ENCODE measurements at places on chromosomes 7 and 10.
A peak's percentile ranks its signal among the peaks of the same experiment; 100 is the strongest.

- no peak for DNase-seq
Observed at GRCh38 chr7:136807598-136807997, 60.9 kb upstream of the CHRM2 start.

GRCh38 chr10:23114228-23114850 is 19.0 kb downstream of the MSRB2 start:
- DNase-seq = no peak

DNA sequence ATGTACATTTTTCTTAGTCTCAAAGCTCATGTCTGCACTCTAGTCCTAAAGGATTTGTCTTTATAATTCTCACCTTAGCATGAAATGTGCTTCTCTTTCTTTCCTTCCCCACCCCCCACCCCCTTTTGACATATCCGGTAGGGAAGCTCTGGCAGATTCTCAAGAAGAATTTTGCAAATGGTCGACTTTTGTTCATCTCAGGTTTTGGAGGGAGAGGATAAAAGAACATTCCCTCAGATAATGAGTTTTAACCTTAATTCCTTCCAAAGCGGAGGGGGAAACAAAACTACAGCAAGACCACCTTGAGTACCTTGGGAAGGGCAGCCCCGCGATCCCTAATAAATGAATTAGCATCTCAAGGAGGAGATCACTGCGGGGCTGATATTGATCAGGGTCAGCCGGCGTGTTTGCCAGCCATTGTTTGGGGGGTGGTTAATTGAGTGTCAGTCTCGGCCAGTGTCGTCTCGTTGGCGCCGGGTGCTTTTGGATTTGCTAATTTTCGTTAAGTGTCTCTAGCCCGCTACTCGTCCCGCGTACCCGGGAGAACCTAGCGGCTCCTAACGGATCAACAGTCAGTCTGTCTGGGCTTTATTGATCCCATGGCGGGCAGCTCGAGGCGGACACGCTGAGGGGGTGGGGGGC is 874 bp upstream of the BAMBI start:
- no peak for DNase-seq

DNA sequence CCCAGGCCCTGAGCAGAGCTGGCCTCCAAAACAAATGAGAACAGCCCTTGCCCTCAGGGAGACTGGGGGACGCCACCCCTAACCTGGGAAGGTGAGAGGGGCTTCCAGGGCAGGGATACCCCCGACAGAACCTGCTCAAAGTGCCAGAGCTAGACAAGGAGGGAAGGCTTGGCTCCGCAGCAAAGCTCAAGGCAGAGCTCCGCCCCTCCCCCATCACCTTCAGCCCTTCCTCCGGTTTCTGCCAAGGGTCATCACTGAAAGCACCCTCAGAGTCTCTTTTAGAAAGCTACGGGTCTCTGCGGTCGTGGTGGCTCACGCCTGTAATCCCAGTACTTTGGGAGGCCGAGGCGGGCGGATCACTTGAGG is 73.4 kb upstream of the CUX1 start:
- DNase-seq = no peak

DNA sequence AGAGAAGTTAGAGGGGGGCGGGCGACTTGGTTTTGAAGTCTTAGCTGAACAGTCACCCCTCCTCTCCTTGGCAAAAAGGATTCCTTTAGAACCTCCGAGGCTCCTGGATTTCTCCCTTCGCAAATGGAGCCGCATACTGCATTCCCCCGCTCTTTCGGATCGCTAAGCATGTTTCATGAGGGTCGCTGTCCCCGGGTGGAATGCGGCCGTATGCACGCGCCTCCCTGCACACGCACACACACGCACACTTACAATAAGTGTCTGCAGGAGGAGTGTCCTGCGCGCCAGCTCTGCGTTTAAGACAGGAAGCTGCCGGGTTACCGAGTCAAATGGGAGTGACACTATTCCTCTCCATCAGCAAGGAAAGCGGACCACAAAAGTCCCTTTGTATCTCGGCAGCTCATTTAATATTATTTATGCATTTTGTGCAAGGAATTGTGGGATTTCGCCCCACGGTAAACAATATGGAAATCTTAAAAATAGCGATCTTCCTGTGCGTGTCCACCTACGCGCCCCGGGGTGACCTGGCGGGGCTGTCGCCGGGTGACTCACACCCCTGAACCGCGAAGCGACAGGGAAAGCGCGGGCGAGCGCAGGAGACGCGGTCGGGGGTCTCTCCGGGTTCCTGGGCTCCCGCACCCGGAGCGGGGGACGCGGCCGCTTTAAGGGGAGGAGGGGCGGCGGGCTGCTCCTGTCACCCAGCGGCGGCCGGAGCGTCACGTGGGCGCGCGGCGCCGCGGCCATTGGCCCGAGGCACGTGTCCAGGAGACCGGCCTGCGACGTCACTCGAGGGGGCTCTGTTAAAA is 988 bp upstream of the EN2 start:
- DNase-seq = peak; percentile 50

DNA sequence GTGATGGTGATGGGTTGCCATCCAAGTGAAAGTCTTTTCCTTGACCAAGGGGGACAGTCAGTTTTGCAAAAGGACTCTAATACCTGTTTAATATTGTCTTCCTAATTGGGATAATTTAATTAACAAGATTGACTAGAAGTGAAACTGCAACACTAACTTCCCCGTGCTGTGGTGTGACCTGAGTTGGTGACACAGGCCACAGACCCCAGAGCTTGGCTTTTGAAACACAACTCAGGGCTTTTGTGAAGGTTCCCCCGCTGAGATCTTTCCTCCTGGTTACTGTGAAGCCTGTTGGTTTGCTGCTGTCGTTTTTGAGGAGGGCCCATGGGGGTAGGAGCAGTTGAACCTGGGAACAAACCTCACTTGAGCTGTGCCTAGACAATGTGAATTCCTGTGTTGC is 6.9 kb downstream of the PPIF start:
- no peak for DNase-seq

GRCh38 chr10:102752266-102752930 is 8.7 kb downstream of the WBP1L start:
- DNase-seq = no peak

GRCh38 chr7:46169384-46169755 is 248.3 kb upstream of the IGFBP3 start:
- no peak for DNase-seq

DNA sequence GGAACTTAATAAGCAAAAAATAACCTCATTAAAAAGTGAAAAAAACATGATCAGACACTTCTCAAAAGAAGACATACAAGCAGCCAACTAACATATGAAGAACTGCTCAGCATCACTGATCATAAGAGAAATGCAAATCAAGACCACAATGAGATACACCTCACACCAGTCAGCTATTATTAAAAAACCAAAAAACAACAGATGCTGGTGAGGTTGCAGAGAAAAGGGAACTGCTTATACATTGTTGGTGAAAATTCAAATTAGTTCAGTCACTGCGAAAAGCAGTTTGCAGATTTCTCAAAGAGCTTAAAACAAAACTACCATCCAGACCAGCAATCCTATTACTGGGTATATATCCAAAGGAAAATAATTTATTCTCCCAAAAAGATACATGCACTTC is 513.3 kb downstream of the MDFIC start:
- no peak for DNase-seq

GRCh38 chr10:29204070-29204800 is 84.6 kb upstream of the LYZL1 start:
- no peak for DNase-seq

DNA sequence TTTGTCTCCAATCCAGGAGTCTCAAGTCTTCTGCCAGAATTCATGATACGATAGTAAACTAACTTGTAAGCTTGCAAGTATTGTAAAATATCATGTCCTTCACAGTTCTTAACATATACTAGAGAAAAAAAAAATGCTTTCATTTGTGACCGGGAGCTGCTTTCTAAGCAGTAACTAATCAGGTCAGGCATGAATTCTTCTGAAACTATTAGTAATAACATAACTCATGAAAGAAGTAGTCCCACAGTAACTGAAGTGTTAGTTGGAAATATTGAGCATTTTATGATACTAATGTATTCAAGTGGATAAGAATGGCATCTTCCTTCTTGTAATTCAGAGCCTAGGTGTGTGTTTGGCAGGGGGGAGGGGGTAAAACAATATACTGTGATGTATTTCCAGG is 665.6 kb downstream of the DNAJB9 start:
- no peak for DNase-seq

GRCh38 chr7:19404912-19405329 is 259.7 kb upstream of the FERD3L start:
- DNase-seq = peak; percentile 89
